ENCODE measurements at places on chromosomes 2 and 18. TPM values are rescaled to one million over a fixed set of nuclear protein-coding genes. Genes with fewer than 3 reads are reported as not detected.

Gene MLPH
- total RNA-seq = 196 TPM

Gene GKN2
- not detected for total RNA-seq

Gene ALPI
- not detected for total RNA-seq

Gene SOWAHC
- total RNA-seq = 16.0 TPM

Gene PLGLB1
- 1.1 TPM for total RNA-seq

Gene CIB4
- total RNA-seq = not detected

Gene CTIF
- total RNA-seq = 14.2 TPM

Gene CHRNG
- total RNA-seq = not detected

Gene ARHGAP28
- total RNA-seq = 1.5 TPM

Gene ARHGAP15
- 1.1 TPM for total RNA-seq

Gene UGT1A8
- total RNA-seq = not detected

Gene ALK
- 0.69 TPM for total RNA-seq

Gene CD302
- 5.2 TPM for total RNA-seq

Gene OTX1
- total RNA-seq = 0.33 TPM

Gene RNASEH1
- total RNA-seq = 34.0 TPM

Gene ANKZF1
- total RNA-seq = 27.8 TPM
